ENCODE measurements at places on chromosomes 1 and 21.

DNA sequence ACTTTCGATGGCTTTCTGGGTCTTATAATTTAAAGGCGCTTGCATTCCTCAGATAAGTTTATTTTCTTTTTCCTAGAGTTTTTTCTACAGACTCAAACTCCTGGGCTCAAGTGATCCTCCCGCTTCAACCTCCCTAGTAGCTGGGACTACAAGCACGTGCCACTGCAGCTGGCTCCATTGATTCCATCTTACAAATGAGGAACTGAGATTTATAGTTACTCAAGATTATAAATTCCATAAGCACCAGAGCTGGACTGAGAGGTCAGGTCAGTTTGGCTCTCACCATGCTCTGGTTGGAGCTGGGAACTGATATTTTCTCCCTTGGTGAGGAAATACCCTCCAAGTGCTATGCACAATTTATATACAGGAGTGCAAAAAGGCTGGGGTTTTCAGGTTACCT, 13.4 kb upstream of the PRPF38B start:
- no peaks in the 10 kb centered on the region for H3K4me1 ChIP-seq
- no peak for DNase-seq
- no peaks in the 10 kb centered on the region for H3K36me3 ChIP-seq
- H3K27me3 ChIP-seq, result no peaks in the 10 kb centered on the region
- H3K4me3 ChIP-seq, result no peak overlapping the region

- no peak overlapping the region for H3K4me3 ChIP-seq
- H3K4me1 ChIP-seq, result no peaks in the 10 kb centered on the region
- DNase-seq, result no peak
- no peak overlapping the region for H3K27ac ChIP-seq
These were observed 120.6 kb downstream of the TRIM33 start for GRCh38 chr1:114390361-114390760.

DNA sequence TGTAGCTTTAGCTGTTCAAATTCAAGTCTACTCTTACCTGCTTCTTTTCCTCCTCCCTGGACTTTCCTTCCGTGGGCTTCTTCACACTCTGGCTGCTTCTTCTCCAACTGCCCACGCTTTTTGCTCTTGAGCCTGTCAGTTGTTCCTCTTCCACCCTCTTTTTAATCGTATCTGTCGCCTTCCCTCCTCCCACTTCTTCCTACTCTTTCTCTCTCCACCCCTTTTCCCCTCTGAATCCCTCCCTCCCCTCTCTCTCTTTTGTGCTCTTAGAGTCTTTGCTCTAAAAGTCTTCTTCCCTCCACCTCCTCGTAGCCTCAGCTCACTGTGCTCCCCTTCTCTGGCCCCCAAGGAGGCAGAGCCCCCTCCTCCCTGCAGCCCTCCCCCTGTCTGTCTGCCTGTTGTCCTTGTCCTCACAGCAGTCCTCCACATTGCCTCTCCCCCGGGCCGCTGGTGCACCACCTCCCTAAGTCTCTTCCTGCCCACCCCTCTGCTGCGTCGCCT, 12.9 kb upstream of the GJA5 start:
- no peaks in the 10 kb centered on the region for H3K36me3 ChIP-seq
- no peak for DNase-seq
- H3K27ac ChIP-seq, result no peak overlapping the region
- no peak overlapping the region for H3K4me3 ChIP-seq

DNA sequence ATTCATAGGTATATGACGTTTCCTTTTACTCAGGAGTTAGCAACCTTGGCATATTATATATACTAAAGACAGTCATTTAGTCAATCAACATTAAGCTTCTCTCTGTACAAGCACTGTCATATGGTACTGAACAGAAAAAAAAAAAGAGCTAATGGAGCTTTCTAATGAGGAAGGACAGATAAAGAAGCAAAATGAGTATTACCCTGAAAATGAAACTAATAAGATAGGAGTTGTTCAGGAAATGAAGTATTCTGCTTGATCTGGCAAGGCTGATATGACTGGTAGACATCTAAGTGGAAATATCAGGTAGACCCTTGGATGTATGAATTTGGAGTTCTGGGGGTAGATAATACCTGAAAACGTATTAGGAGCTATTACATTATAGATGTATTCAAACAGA, 4.3 kb upstream of the IKBKE start:
- no peaks in the 10 kb centered on the region for H3K27me3 ChIP-seq
- no peak overlapping the region for H3K27ac ChIP-seq
- H3K36me3 ChIP-seq, result peaks cover 24% of the 10 kb centered on the region
